ENCODE measurements at places on chromosomes 16 and 17.
A peak's percentile ranks its signal among the peaks of the same experiment; 100 is the strongest.

DNA sequence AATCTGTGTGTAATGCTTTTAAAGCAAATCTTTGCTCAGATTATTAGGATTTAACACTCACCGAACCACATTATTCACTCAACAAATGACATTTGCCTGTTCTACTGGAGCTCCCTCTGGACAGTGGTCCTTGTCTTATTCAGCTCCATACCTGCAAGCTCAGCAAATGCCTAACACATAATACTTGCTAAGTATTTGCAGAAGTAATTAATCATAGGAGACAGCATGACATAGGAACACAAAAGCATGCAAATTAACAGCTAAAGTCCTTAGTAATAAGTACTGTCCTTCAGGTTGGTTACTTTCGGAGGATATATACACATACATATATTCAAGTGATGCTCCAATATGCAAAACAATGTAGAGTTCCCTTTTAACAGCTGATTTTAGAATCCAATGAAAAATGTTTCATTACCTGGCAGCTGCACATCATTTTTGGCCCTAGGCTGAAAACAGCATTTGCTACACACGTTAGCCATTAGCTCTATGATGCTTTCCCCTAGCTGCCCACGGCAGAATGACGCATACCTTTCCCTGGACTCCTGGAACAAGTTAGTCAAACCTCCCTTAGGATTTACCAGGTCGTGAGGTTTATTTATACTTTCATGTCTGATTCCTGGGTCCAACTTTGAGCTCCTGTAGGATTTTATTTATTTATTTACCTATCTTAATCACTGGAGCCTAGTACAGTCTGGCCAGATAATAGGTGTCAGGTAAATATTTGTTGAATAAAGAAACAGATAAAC, 8.6 kb downstream of the BRD7 start:
- no peak for DNase-seq

DNA sequence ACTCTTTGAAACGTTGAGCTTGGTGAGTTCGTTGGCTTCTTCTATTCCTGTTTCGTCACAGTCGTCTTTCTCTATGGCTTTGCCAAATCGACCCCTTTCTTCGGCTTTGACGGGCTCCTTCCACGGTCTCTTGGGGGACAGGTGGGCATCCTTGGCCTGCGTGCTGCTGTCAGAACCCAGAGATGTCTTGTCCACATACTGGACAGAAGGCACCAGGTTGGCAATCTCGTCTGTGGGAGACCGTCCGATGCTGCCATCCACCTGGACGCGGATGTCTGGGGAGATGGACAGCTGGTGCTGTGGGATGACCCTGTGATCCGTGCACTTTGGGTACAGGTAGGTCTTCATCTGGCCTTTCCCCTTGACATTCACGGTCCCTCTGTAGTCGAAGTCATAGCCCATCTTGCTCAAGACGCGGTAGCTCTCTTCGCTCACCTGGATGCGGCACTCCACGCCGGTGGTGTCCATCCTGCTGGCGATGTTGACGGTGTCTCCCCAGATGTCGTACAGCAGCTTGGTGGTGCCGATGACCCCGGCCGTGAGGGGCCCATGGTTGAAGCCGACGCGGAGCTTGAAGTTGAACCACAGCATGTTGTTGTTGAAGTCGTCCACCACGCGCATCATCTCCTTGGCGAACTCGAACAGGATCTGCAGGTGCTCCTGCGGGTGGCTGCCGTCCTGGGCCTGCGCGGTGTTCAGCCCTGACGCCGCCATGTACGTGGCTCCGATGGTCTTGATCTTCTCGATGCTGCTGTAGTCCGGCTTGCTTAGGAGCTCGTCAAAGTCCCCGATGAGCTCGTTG, 85.5 kb upstream of the CREBBP start:
- no peak for DNase-seq

DNA sequence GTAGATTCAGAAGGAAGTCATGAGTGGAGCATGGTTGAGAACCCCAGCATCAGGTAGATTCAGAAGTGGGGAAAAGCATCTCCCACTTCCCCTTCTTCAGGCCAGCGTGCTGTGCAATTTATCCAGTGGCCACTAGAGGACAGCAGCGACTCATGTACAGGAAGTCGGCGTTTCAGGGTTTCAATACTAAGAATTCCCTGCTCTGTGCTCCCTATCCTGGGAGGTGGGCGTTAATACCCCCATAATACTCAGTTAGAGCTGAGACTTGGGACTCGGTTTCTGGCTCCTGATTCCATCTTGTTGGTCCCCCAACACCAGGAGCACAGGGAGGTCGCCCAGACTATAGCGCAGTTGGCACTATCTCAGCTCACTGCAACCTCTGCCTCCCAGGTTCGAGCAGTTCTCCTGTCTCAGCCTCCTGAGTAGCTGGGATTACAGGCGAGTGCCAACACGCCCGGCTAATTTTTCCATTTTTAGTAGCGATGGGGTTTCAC, 75.3 kb upstream of the AMZ2 start:
- peak; percentile 73 for DNase-seq

DNA sequence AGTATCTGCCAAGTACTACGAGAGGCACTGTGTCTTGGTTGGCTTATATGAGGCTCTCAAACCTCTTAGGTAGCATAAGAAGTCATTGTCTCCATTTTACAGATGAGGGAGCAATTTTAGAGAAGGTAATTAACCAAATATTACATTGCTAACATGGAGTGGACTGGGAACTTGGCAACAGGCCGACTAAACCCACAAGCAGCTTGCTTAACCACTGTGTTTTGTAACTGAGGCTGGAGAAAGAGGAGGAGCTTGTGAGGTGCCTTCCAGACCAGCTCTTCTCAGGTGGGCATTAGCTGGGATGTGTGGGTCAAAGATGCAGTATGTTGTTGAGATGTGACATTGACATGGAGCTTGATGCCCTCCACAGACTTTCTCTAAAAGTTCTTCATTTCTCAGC, 835.6 kb upstream of the RBFOX1 start:
- DNase-seq: no peak

- DNase-seq: no peak
Observed at GRCh38 chr17:28055546-28056275, 13.2 kb downstream of the NLK start.

DNA sequence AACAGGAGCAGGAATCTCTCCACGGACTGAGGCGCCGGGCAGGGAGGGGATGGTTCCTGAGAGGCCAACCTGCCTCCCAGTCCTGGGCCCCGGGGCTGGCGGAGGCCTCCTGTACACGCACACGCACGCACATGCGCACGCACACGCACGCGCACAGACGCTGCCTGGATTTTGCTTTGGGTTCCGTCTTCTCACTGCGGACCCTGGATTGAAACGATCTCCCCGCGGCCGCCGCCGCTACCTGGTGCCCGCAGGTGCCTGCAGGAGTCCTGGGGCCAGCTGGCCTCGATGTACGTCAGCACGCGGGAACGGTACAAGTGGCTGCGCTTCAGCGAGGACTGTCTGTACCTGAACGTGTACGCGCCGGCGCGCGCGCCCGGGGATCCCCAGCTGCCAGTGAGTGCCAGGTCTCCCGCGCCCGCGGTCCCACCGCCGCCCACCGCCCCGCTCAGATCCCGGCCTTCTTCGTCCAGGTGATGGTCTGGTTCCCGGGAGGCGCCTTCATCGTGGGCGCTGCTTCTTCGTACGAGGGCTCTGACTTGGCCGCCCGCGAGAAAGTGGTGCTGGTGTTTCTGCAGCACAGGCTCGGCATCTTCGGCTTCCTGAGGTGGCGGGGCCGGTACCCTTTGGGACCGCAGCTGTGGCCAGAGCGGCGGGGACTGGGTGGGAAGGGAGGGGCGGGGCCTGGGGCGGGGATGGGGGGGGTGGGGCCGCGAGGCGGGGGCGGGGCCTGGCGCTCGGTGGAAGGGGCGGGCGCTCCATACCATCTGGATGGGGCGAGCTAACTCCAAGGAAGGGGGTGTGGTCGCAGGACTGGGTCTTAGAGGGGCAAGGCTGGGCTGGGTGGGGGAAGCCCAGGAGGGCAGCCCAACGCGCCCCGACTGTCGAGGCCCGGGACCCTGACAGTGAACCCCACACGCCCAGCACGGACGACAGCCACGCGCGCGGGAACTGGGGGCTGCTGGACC, 12.3 kb downstream of the CES4A start:
- no peak for DNase-seq

- no peak for DNase-seq
Observed at GRCh38 chr16:85210423-85211169, 98.3 kb upstream of the CIBAR2 start.

- peak; percentile 59 for DNase-seq
Observed at GRCh38 chr17:50020841-50021599, 26.0 kb upstream of the DLX3 start.

DNA sequence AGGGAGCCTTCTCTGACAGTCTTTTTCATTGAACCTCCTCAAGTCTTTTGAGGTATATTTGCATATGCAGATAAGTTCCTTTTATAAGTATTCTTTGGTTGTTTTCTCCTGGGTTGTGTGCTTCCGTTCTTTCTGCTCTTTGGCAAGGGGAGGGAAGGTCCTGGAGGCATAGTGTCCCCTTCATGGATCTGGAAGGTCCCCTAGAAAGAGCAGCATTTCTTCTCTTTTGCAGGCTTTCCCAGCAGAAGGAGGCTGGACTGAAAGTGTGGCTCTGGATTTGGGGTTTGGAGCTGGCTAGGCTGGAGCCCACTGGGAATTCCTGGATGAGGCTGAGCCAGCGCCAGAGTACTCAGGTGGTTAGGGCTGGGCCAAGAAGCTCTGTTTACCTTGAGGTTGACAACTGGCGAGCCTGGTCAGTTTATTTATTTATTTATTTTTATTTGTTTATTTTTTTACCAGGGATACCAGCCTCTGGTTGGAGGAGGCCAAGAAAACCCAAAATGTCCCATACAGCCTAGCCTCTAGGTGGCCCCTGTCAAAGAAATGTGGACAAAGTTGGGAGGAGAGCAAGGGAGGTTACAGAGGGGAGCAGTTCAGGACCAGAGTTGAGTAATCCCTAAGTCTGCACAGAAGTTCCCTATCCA, 5.4 kb upstream of the TOP2A start:
- DNase-seq: peak; percentile 25

DNA sequence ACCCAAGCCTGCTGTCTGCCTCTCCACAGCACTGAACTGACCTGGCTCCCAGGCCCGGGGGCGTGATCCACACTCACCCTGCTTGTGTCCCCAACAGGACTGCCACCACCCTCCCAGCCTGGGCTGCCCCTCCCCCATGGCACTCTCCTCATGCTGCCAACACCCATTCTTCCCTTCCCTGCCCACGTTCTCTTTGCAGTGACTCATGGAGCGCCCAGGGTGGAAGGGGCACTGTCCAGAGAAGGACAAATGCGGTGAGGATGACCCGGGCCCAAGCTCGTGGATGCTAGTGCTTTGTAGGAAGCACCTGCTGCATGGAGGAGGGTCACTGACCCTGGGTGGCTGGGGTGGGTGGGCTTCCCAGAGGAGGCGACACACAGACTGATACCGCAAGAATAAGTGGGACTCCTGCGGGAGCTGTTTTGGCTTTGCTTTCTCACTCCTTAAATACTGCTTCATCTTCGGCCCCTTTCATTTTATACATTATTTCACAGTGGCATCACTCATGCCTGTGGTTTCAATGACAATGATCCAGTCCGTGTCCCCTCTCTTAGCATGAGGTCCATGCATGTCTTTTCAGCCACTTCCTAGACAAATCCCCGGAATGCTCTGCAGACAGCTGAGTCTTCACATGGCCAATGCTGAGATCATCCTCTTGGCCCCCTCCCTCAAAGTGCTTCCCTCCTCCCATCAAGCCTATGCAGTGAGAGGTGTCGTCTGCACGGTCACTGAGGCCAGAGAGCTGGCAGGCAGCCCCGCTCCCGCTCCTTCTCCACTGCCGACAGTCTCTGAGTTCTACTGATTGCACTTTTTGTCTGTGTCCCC, 17.6 kb downstream of the CDK5R1 start:
- no peak for DNase-seq

DNA sequence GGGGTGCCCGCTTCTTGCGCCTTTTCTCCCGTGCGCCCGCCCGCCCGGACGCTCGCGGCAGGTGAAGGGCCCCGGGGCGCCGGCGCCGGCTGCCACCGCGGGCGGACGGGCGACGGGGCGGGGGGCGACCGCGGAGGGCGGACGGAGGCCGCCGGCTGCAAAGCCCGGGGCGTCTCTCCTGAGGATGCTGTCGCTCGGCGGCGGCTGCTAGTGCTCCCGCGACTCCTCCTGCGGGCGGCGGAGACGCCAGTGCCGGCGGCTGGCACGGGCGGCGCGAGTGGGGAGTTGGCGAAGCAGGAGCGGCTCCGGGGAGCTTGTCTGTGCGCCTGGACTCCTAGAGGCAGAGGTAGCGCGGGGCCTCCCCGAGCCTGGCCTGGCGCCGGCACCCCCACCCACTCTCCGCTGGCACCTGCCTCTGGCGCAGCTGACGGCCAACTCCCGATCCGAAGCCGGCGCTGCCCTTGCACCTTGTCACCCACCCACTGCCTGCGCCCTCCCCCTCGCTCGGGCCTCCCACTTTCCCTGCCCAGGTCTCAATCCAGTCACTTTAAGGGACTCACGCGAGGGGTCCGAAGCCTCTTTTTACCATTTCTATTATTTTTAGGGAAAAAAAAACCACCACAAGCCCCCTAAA, at the start of gene FAM20A:
Gene FAM20A (minus strand): TSS at position 437 of the 634 bp plus-strand sequence. CDS start 701 bp downstream, outside the sequence.
- no peak for DNase-seq

DNA sequence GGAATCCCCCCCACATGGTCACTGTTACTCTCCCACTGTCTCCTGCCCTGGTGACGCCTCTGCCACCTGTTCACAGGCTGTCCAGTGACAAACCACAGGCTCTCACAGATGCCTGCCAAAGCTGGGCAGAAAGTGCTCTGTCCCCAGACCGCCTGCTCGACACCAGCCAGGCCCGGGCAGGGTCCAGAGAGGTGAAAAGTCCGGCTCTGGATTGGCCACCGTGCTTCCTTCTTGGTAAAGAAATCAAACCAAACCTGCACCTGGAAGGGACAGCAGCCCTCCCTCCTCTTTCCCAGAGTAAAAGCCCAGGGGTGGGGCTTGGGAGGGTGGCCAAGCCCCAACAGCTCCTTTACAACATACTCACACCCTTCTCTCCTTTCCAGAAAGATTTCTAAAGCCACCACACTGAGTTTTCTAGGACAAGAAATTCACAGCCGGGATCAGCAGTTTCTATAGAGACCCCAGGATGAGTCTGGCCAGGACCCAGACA, 6.2 kb downstream of the PCGF2 start:
- no peak for DNase-seq

- peak; percentile 57 for DNase-seq
Observed at GRCh38 chr16:71542377-71542776, 16.2 kb downstream of the CHST4 start.

DNA sequence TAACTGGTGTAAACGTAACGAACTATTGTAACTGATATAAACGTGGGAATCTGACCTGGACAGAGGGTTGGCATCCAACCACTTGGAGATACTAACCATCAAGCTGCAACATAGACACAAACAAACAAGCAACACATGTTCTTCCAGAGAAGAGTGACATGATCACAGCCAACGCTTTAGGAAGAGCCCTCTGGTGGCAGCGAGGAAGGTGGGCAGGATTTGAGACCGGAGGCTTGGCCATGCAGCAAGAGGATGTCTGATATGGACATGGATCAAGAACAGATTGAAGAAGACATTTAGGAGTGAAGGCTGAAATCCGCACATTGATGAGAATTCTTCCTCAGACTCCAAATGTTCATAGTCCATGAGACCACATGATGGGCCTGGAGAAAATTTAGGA, 40.3 kb upstream of the TNRC6A start:
- no peak for DNase-seq

DNA sequence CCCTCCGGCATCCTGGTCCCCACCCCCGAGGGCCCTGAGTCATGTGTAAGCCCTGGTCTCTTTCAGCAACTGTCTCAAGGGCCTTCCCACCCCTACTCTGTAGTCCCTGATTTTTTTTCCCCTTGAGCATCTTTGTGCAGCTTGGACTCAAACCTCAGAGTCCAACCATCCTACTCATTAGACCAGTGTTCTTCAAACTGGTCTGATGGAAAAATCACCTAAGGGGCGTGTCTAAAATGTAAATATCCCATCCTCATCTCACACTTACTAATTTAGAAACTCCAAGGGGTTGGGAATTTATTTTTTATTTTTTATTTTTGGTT, 624 bp downstream of the G6PC3 start:
- DNase-seq: no peak

- no peak for DNase-seq
Observed at GRCh38 chr16:64251742-64252141, 870.1 kb downstream of the CDH11 start.

All from AML-193 (cell line).